ENCODE measurements at places on chromosomes 3 and 15.

GRCh38 chr3:190192087-190192486 lies 71.4 kb upstream of the P3H2 start:
- no peak for DNase-seq

- DNase-seq = no peak
These were observed 152.1 kb downstream of the NEK10 start for GRCh38 chr3:27216955-27217552.

- no peak for DNase-seq
These were observed 293.1 kb downstream of the GBE1 start for GRCh38 chr3:81468391-81468790.

DNA sequence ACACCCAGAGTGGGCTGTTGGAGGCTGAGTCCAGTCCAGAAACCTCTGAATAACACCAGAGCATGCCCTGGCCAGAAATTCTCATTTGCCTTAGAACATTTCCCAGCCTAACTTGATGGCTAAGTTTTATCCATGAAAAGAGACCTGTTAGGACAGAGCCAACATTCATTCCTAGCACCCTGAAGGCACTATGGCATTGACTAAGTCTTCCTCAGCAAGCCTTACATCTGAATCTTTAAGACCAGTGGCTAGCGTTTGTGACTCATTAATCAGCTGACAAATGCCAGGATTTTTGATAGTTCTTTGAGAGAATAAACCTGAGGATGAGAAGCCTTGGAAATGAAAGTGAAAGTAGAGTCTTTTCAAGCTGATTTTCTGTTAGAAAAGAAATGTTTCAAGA lies 1087.1 kb upstream of the ALCAM start:
- DNase-seq = no peak

DNA sequence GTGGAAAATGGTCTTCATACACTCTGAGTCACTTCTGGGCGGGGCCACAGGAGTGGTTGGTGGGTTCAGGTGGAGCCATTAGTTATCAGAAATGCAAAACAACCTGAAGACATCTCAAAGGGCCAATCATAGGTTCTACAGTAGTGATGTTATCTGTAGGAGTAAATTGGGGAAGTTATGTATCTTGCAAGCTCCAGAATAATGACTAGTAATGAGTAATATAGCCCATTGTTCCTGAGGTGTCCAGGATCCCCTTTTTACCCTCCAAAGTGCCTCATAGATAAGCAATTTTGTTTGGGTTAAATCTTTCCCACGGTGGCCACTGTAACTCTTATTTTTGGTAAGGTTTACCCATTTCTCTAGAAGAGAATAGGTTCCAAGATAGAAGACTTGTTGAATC lies 91.7 kb downstream of the PIK3R4 start:
- no peak for DNase-seq

- DNase-seq = no peak
These were observed 196.4 kb upstream of the NANOGP8 start for GRCh38 chr15:35281515-35281914.

- no peak for DNase-seq
These were observed 16.4 kb downstream of the GPR160 start for GRCh38 chr3:170054204-170054603.

GRCh38 chr15:62785881-62786828 lies 256.4 kb upstream of the TPM1 start:
- DNase-seq = no peak

DNA sequence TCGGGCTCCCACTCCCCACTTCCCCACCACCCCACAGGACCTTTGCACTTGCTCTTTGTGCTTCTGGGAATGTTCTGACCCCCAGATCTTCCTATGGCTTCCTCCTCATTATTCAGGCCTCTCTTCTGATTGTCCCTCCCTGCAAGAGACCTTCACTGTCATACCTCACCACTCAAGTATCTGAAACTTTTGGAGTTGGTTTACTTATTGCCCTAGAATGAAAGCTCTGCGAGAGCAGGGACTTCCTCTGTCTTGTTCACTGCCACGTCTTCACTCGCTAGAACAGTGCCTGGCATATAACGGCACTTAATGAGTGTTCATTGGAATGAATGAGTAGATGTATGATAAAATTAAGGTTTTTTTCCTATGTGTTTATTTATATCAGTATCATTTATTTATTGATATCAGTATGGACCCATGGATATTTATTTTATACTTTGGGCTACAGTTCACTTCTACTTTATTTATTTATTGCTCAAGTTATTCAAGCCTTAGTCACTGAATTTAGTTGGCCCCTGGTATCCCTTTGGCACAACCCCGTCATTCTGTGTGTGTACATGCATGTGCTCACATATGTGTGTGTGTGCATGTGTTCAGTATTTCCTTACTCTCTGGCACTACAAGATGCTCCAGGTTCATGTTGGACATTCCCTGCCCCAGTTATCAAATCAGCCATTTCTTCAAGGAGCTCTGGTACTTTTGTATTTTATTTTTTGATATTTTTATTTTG lies 197.6 kb downstream of the THSD4 start:
- no peak for DNase-seq

DNA sequence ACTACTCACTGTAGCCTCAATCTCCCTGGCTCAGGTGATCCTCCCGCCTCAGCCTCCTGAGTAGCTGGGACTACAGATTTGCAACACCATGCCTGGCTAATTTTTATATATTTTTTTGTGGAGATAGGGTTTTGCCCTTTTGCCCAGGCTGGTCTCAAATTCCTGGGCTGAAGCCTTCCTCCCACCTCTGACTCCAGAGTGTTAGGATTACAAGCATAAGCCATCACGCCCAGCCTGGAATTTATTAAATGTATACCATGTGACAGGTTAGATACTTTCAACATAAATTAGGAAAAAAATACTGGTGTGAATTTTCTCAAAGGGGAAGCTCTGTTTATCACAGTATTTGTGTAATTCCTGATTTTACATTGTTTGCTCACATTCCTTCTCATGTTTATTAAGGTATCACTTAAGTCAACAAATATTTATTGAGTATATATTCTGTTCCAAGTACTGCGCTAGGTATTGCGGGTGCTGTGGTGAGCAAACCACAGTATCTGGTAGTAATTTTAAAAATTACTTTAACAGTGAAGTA lies 24.8 kb downstream of the PPP4R2 start:
- no peak for DNase-seq

DNA sequence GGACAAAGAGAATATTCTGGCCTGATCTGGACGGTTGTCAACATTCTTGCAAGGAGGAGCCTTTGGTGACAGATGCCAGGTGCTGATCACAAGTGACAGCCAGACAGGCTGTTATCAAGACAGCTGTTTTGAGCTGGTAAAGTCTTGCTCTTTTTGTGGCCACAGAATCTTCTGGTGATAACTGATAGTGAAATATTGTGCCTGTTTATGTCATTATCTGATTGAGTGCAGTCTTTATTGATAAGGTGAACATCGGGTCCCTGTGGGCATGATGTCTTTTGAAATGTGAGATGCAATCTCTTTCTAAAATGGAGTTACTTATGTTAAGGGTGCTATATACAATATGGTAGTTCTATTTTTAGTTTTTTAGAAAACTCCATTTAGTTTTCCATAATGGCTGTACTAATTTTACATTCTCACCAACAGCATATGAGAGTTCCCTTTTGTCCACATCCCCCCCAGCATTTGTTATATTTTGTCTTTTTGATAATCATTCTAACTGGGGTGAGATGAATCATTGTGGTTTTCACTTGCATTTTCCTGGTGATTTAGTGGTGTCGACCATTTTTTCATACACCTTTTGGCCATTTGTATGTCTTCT lies 10.7 kb downstream of the CEP63 start:
- no peak for DNase-seq

DNA sequence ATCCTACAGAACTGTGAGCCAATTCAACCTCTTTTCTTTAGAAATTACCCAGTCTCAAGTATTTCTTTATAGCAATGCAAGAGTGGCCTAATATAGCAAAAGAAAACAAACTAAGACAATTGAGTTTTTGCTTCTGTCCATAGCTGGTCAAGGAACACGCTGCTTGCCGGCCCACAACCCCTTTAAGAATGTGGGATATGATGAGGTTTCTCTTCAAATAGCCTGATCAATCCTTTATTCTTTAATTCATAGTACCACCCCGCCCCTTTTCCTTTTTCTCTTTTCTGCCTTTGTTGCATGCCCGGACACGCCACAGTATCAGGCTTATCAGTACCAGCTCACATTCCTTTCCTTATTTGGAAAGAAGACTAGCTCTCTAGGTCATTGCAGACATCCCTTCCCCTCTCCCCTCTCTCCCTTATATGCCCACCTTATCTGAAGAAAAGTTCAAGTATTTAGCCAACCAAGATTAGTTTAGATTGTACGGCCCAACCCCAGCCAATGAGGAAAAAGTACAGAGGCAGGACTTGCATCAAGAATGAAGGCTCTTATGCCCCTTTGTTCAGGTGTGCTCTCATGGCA lies 404.5 kb downstream of the OCA2 start:
- DNase-seq = no peak

GRCh38 chr3:23615068-23615467 lies 190.7 kb upstream of the UBE2E1 start:
- DNase-seq = no peak

DNA sequence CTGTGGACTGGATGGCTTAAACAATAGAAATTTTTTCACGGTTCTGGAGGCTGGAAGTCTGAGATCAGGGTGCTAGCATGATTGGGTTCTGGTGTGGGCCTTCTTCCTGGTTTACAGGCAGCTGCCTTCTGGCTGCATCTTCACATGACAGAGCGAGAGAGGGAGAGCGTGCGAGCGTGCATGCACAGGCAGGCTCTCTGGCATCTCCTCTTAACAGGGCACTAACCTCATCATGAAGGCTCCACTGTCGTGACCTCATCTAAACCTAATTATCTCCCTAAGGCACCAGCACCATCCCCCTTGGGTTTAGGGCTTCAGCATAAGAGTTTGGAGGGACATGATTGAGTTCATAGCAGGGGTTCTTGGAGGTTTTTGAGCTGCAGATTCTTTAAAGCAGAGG lies 292.0 kb upstream of the C2CD4B start:
- DNase-seq = no peak

DNA sequence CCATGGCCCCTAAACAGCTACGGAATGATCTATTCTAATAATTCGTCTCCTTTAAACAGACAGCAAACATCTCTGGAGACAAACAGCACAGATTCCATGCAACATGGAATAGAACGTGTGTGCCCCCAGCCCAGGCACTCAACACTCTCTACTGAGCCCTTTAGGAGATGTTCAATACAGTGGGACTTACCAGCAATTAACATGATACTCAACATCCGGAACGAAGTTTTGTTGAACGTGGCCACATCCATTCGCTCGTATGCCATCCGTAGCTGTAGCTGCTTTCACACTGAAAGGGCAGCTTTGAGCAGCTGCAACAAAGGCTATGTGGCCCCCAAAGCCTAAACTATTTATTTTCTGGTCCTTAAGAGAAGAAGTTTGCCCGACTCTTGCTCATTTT lies 3.5 kb downstream of the ADAMTS17 start:
- DNase-seq = no peak

DNA sequence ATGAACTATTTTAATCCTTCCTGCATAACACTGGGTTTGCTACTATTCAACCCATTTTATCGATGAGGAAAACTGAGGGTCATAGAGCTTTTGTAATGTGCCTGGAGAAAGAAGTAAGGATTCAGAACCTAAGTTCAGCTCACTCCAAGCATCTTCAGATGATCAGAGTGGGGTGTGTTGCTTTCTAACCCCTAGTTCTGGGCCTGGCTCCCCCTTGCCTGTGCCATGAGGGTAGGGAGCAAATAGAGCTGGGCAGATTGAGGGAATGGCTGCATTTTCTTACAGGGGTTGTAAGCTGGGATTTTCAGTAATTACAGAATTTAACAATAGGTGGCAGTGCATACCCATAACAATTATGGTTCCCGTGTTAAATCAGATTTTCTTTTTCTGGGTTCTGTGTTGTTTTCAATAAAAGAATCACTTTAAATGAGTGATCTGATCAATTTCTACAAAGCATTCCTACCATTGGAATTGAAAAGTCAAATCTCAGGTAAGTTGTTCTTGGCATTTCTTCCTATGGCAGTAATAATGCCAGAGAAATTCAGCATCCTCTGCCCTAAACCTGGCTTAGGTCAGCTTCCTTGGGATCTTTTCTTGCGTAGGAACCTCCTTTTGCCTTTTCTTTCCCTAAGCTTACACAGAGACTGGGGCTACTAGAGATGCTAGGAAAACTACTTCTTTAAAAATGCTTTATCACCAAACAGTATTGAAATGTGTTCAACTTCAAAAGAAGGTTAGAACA lies 103.8 kb upstream of the IL12A start:
- no peak for DNase-seq

- no peak for DNase-seq
These were observed 157.9 kb upstream of the BHLHE40 start for GRCh38 chr3:4821338-4821737.

DNA sequence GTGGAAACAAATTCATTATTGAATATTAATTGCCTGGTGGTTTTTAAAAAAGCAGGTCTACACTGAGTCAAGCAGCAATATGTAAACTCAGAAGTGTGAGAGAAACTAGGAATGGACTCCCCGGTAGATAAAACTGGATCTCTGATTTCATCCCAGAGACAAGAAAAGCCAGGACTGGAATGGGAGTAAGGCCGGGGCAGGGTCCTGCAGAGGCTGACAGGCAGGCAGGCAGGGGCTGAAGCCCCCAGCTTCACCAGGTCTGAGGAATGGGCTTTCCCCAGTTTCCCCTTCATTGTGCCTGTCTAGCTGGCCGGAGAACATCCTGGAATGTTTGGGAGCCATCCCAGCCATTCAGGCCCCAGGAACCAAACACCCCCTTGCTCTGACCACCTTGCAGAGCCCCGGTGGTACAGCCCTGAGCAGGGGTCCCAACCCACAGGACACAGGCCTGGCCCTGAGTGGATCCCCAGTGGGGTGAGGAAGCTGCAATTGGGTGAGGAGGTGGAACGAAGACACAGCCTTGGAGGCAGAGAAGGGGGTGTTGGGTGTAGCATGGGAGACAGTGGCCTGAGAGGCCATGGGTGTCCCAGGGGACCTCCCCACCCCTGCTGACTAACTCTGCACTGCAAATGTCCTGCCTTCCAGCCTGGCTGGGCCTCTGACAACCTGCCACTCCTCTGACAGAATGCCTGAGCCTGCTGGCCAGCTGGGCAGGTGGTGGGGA lies 31.7 kb upstream of the XYLB start:
- DNase-seq = no peak

GRCh38 chr3:105385179-105385578 lies 18.5 kb downstream of the ALCAM start:
- DNase-seq = no peak

DNA sequence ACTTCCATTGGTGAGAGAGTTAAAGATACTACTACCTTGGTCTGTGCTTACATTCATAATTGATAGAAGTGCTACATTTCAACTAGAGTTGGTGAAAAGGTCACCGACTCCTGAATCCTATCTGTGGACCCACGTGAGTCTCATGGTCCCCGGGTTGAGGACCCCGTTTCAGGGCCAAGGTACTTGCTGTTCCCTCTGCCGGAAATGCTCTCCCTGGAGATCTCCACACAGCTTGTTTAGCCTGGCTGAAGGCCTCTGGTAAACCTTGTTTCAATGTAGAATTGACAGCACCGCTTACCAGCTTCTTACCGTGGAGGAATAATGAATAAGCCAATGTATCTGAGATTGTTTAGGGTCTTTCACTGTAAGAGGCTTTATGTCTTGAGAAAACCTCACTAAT lies 226.0 kb upstream of the GOLGA6L4 start:
- DNase-seq = no peak
